ENCODE measurements at places on chromosomes 3 and 15. TPM values are rescaled to one million over a fixed set of nuclear protein-coding genes. Genes with fewer than 3 reads are reported as not detected.

GRCh38 chr3:46974421-46975171 is 1.9 kb downstream of the CCDC12 start:
- peaks cover 1% of the 10 kb centered on the region for H3K4me1 ChIP-seq
- no peak overlapping the region for H3K27ac ChIP-seq
- DNase-seq, result no peak
- H3K27me3 ChIP-seq, result no peaks in the 10 kb centered on the region
- no peaks in the 10 kb centered on the region for H3K36me3 ChIP-seq

GRCh38 chr15:78131295-78132061 is at the start of gene CIB2:
Gene CIB2, minus strand, starts transcription at chr15:78131445. Its CDS starts 230 bp downstream, at chr15:78131215.
- DNase-seq, result peak; percentile 77
- no peaks in the 10 kb centered on the region for H3K4me1 ChIP-seq
- no peaks in the 10 kb centered on the region for H3K27me3 ChIP-seq

GRCh38 chr3:36164400-36164799 is 215.9 kb upstream of the STAC start:
- H3K27me3 ChIP-seq, result no peaks in the 10 kb centered on the region
- H3K36me3 ChIP-seq, result no peaks in the 10 kb centered on the region
- H3K4me3 ChIP-seq, result no peak overlapping the region
- DNase-seq, result no peak
- H3K4me1 ChIP-seq, result no peaks in the 10 kb centered on the region
- no peak overlapping the region for H3K27ac ChIP-seq

DNA sequence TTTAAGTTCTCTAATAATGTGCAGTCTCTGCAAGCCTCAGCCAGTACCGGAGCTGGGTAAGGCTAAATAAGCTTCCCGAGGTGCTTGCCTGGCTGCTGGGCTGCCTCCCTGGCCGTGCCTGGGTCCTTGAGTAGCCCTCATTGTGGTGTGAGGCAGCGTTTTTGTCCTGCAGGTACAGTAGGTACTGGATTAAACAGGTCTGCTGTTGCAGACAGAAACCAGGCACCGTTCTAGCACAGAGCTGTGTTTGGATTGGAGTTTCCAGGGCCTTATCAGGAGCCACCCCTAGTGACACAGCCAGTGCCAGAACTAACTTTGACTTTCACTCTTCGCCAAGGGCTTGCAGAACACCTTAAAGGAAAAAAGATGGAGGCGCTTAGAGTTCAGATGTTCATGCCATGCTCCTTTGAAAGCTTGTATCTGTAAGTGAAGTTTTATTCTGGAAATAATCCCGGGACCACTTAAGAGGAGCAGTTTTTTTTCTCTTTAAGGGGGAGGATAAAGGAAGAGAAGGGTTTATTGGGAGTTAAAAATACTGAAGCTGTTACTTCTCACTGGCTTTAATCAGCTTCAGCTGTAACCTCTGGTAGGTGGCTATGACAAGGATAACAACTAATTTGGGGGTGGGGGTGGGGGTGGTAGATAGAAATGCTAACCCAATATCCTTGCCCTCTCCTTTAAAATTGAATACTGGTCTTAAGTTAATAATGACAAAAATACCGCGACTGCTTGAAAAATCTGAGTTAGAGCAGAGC is 126.8 kb downstream of the MITF start:
- DNase-seq, result peak; percentile 51
- H3K27me3 ChIP-seq, result no peaks in the 10 kb centered on the region
- no peaks in the 10 kb centered on the region for H3K4me1 ChIP-seq

- no peak overlapping the region for H3K4me3 ChIP-seq
- DNase-seq, result no peak
- H3K27ac ChIP-seq, result no peak overlapping the region
Measured at GRCh38 chr3:74314696-74315095, 299.8 kb downstream of the CNTN3 start.

Gene LYSMD2
- total RNA-seq, result 10.5 TPM

- H3K36me3 ChIP-seq, result no peaks in the 10 kb centered on the region
- no peaks in the 10 kb centered on the region for H3K27me3 ChIP-seq
- no peaks in the 10 kb centered on the region for H3K4me1 ChIP-seq
- DNase-seq, result no peak
Measured at GRCh38 chr15:55907797-55908196, 85.6 kb downstream of the NEDD4 start.

DNA sequence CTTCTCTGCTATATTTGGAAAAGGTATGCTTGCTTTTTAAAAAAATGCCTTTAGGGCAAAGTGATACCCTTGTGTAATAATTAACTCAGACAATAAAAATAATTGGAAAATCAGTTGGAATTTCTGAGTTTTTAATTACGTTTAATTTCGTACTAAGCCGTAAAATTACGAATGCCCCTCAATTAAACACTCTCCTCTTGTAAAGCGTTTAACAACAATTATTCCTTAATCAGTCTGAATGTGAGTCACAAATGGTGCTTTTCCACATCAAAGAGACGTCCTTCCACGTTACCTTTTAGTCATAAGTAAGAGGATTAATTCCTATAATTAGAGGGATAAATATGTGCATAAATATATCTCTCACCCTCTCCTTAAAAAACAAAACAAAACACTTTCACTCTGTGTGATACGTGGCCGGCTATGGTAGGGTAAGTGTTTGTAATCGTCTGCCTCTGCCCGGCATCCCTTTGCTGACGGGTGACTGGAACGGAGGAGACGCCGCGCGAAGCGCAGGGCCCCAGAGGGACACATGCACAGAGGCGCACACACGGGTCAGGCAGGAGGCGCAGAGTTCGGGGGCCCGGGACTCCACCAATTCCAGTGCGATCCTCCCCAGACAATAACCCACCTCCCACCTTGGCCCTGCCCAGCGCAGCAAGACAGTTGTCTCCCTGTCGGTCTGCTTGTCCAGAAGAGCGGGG is 9.7 kb upstream of the MEIS2 start:
- H3K36me3 ChIP-seq, result no peaks in the 10 kb centered on the region
- no peak overlapping the region for H3K27ac ChIP-seq
- H3K4me3 ChIP-seq, result no peak overlapping the region
- H3K4me1 ChIP-seq, result no peaks in the 10 kb centered on the region
- no peak for DNase-seq

DNA sequence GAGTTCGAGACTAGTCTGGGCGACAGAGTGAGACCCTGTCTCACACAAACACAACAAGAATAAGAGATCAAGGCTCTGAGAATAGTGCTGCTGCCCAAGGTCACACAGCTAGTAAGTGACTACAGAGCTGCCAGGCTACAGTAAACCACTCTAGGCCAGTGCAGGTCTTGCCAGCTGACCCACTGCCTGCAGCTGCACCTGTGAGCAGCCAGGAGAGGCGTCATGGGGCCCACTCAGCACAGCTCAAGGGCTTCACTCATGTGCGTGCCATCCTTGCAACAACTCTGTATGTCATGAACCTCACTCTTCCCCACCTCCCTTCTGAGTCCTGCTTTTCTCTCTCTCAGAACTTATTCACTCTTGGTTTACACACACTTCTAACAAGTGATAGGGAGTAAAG is 176.7 kb downstream of the SMAD6 start:
- H3K27ac ChIP-seq, result no peak overlapping the region
- H3K4me1 ChIP-seq, result no peaks in the 10 kb centered on the region
- DNase-seq, result no peak
- no peak overlapping the region for H3K4me3 ChIP-seq
- H3K36me3 ChIP-seq, result no peaks in the 10 kb centered on the region

GRCh38 chr3:25783661-25784512 is 644 bp upstream of the NGLY1 start:
- H3K4me3 ChIP-seq, result peak overlapping the region; percentile 54
- peaks cover 3% of the 10 kb centered on the region for H3K4me1 ChIP-seq
- no peaks in the 10 kb centered on the region for H3K27me3 ChIP-seq
- H3K27ac ChIP-seq, result no peak overlapping the region

DNA sequence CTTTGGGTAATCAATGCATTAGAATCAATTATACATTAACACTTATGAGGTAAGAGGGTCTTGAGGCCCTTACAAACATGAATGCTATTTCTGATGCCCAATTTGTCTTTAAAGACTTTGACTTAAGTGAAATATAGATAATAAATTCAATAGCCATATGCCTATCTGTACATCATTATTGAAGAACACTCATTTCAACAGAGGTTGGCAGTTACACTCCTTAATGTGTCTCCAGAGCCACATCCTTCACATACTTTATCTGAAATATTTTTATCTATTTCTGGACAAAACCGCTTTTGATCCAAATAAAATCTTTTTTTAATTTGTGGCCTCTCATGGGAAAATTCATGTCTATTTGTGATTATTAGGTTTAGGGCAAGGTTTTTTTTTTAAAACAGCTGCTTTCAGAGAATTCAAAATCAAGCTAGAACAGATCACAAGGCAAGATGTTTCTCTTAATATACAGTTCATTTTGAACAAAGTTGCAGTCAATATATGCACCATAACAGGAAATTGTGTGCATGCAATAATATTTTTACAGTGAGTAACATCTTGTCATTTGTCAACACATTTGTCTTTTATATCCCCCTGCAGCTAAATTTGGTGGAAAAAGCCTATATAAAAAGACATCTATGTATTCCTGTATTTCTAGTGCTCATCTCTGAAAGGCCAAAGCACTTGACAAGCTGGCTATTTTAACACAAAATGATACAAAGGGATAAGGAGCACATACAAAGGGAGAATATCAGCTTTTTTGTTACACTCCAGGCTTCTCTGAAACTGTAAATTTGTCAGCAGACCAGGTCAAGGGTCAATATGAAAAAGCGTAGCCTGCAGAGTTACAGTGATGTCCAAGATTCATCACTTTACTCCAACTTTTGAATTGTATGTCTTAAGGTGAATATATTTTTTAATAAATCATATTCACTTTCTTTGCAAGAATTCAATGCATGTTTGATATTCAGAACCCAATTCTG is 146.2 kb upstream of the DPH6 start:
- no peaks in the 10 kb centered on the region for H3K36me3 ChIP-seq
- H3K4me1 ChIP-seq, result no peaks in the 10 kb centered on the region
- H3K27ac ChIP-seq, result peak overlapping the region; percentile 44
- H3K4me3 ChIP-seq, result no peak overlapping the region
- DNase-seq, result no peak

GRCh38 chr15:65576664-65577063 is 34.3 kb downstream of the INTS14 start:
- no peaks in the 10 kb centered on the region for H3K4me1 ChIP-seq
- H3K36me3 ChIP-seq, result peaks cover 10% of the 10 kb centered on the region
- no peaks in the 10 kb centered on the region for H3K27me3 ChIP-seq
- no peak overlapping the region for H3K4me3 ChIP-seq
- H3K27ac ChIP-seq, result no peak overlapping the region

- no peak overlapping the region for H3K4me3 ChIP-seq
- no peaks in the 10 kb centered on the region for H3K27me3 ChIP-seq
- no peaks in the 10 kb centered on the region for H3K4me1 ChIP-seq
- H3K36me3 ChIP-seq, result no peaks in the 10 kb centered on the region
- no peak for DNase-seq
- no peak overlapping the region for H3K27ac ChIP-seq
Measured at GRCh38 chr3:190494907-190495306, 19.0 kb upstream of the IL1RAP start.

GRCh38 chr3:124812291-124813265 is 74.6 kb downstream of the ITGB5 start:
- H3K4me3 ChIP-seq, result no peak overlapping the region
- H3K27me3 ChIP-seq, result no peaks in the 10 kb centered on the region
- peak overlapping the region; percentile 91 for H3K27ac ChIP-seq
- DNase-seq, result peak; percentile 84

DNA sequence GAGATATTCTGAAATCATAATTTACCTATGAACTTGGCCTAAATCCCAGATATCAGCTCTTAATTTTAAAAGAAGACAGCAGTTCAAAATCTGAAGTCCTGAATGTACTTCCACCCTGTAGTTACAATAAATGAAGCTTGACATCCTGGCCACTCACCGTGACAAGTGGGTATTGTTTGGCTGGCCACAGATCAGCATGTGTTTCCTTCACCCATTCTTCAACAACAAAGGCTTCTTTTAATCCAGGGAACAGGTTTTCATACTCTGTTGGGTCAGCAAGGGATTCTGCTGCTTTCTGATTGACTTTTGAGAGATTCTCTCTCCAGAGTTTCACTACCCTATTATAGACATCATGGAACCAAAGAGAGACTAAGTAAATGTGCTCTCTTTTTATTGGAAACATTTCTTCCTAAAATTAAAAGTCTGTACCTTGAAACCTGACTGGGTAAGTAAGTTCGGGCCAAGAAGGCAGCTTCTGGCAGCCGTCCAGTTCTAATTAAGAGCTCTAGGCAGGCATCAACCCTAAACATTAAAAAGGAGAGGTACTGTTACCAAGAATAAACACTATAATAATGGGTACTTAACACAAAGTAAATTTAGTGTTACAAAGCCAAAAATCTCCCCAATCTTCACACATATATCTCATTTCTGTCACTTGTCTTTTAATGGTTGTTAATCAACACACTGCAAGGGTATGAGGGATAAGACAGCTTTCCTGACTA is 15.2 kb downstream of the MRPS22 start:
- no peak for DNase-seq
- peaks cover 14% of the 10 kb centered on the region for H3K36me3 ChIP-seq
- H3K4me1 ChIP-seq, result no peaks in the 10 kb centered on the region
- no peaks in the 10 kb centered on the region for H3K27me3 ChIP-seq
- no peak overlapping the region for H3K27ac ChIP-seq

Gene CHDH
- total RNA-seq, result 1.1 TPM

Gene GNB4
- total RNA-seq, result 84.9 TPM

Gene C3orf85
- not detected for total RNA-seq

DNA sequence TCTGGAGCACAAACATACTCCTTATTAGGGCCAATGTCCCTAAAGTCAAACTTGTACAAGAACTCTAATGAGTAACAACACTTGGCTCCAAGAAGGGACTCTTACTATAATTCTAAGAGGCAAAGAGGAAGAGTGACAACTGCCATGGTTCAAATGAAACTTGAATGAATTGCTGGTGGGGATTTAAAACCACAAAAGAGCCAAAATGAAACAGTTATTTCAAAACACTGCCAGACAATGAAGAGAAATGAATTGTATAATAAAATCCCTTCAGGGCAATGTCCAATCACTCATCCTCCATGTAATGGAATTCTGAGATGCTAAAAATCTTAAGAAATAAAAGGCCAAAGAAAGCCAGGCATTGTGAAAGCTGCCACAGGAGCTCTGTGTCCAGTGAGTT is 14.2 kb downstream of the THRB start:
- H3K27ac ChIP-seq, result peak overlapping the region; percentile 12
- H3K4me1 ChIP-seq, result peaks cover 5% of the 10 kb centered on the region
- no peaks in the 10 kb centered on the region for H3K27me3 ChIP-seq
- H3K36me3 ChIP-seq, result no peaks in the 10 kb centered on the region

Gene A4GNT
- not detected for total RNA-seq

- no peaks in the 10 kb centered on the region for H3K36me3 ChIP-seq
- no peaks in the 10 kb centered on the region for H3K27me3 ChIP-seq
- no peak overlapping the region for H3K4me3 ChIP-seq
Measured at GRCh38 chr3:182308328-182308727, 485.0 kb upstream of the ATP11B start.

Gene LMLN
- 6.4 TPM for total RNA-seq

- no peaks in the 10 kb centered on the region for H3K36me3 ChIP-seq
- no peak overlapping the region for H3K4me3 ChIP-seq
- DNase-seq, result no peak
- no peaks in the 10 kb centered on the region for H3K4me1 ChIP-seq
- H3K27ac ChIP-seq, result no peak overlapping the region
Measured at GRCh38 chr3:76570436-76571057, 469.4 kb upstream of the ROBO2 start.

DNA sequence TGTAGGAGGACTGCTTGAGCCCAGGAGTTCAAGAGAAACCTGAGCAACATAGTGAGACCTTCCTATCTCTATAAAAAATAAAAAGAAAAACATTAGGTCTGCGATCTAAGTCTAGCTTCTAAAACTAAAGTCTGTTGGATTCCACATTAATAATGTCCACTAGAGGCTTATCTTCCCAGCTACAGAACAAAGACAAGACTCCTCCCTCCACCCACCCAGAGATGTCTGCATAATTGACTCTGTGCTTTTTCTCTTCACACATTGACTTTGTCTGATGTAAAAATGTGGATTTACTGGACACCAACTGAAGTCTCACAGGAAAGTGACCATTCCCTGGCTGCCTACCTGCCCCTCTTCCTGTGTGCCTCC is 91.8 kb downstream of the ATP10A start:
- no peak for DNase-seq
- H3K27me3 ChIP-seq, result no peaks in the 10 kb centered on the region
- H3K27ac ChIP-seq, result no peak overlapping the region
- no peak overlapping the region for H3K4me3 ChIP-seq
